ENCODE measurements at places on chromosomes 3 and 15.

DNA sequence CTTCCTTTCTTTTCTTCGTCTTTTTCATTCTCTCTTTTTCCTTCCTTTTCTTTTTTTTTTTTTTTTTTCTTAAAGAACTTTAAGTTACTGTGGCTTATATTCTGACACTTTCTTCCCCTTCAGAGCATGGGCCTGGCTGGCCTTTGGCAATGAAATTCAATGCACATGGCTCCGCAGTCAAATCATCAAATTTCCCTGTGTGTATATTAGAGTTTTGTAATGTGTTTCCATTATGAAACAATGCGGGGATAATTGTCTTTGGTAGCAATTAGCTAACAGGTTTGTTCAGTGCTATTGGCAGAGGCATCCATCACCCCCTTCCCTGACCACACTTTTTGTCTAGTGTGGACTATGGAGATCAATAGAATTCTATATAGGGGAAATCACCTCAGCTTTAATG, 80.5 kb downstream of the CDIN1 start:
- no peak for DNase-seq

DNA sequence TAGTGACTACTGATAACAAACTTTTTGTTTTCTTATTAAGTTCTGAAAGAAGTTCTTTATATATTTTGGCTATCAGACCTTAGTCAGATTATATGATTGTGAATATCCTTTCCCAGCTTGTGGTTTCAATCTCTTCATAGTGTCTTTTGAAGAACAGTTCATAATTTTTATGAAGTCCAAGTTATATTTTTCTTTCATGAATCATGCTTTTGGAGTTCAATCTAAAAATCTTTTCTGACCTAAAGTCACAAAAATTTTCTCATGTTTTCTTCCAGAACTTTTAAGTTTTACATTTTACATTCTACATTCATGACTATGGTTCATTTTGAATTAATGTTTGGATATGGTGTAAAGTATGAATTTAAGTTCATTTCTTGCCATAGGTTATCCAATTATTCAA, 34.2 kb upstream of the OCA2 start:
- DNase-seq, result no peak

DNA sequence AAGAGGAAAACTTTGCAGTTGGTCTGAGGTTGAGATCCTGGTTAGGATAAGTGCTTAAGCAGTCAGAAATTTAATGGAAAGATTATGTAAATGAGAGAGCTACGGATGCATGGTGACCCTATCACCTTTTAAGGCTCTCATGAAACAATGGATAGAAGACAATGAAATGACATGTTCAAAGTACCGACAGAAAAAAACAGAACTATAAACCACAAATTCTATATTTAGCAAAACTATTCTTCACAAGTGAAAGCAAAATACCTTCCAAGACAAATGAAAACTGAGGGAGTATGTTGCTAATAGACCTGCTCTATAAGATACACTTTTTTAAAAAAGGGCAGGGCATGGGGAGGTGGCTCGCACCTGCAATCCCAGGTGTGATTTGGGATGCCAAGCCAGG, 32.2 kb downstream of the DNAAF4 start:
- DNase-seq, result no peak

GRCh38 chr3:88298189-88298588, 148.4 kb downstream of the C3orf38 start:
- no peak for DNase-seq

GRCh38 chr3:159964166-159964973, 24.3 kb upstream of the IL12A start:
- DNase-seq, result no peak

GRCh38 chr3:634511-634910, 437.9 kb downstream of the CHL1 start:
- DNase-seq, result no peak

DNA sequence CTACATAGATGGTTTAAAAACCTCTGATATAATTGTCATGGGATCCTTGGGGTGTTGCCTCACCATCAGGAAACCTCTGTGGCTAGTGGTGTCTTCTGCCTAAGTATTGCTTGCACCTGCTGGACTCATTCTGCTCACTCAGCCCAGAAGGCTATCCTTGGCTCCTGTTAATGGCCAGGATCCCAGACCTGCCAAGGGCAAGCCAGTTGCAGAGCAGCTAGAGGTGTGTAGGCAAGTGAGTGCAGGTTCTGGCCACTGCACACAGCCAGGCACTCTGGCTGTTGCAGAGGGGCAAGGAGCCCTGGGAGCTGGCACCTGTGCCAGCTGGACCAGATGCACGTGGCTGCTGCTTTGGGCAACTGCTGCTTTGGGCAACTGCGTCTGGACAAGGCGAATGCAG, 1125.8 kb downstream of the SI start:
- DNase-seq, result no peak

DNA sequence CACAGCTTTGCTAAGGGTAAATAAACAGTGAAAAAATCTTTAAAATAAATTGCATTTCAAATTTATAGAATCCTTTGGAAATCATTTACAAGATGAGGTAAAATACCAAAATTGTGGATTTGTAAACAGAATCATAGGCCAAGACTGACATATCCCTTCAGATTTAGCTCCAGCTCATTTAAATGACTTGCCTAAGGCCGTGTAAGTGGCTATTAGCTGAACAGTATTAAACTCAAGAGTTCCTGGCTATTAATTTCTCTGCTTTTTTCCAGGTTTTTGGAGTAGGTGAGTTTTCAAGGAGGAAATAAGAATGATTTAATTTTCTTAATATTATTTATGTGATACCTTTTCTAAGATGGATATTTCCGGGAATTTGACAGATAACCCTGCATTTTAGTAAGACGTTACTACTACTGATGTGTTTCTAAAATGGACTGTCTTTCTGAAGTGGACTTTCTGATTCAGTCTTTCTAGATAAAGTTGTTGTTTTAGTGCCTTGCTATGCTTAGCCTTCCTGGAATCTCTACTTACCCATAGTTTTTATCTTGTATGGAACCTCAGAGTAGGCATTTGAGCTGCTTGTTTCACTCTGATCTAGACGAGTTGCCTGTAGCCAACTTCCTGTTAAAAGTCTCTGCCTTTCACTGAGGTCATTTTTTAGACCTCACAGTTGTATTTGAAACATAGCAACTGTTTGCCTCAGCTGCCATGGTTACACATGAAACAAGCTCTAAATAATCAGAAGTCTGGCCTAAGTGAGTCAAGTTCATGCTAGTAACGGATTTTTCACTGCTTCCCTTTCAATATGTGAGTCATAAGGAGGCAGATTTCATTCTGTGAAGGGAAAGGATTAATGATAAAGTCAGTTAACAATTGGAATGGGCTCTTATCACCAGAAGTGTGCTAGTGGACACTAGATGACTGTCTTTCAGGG, 127.0 kb downstream of the KLHL25 start:
- DNase-seq, result peak; percentile 57

GRCh38 chr3:11913316-11913715, 66.6 kb upstream of the TAMM41 start:
- no peak for DNase-seq

DNA sequence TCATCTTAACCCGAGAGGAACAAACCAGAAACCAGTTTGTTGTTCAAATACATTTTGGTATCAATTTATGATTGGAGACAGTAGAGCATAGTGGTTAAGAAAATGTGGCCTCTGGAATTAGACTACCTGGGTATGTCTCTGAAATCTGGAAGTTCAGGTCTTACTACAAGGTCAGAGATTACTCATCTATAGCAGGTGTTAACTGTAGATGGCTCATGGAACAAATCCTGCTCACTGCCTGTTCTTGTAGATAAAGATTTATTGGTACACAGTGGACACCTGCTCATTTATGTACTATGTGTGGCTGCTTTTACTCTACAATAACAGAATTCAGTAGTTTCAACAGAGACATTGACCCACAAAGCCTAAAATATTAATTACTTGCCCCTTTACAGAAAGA, 413.3 kb downstream of the CNTN6 start:
- DNase-seq, result no peak

- no peak for DNase-seq
Measured at GRCh38 chr3:61087465-61087864, 163.8 kb downstream of the FHIT start.

DNA sequence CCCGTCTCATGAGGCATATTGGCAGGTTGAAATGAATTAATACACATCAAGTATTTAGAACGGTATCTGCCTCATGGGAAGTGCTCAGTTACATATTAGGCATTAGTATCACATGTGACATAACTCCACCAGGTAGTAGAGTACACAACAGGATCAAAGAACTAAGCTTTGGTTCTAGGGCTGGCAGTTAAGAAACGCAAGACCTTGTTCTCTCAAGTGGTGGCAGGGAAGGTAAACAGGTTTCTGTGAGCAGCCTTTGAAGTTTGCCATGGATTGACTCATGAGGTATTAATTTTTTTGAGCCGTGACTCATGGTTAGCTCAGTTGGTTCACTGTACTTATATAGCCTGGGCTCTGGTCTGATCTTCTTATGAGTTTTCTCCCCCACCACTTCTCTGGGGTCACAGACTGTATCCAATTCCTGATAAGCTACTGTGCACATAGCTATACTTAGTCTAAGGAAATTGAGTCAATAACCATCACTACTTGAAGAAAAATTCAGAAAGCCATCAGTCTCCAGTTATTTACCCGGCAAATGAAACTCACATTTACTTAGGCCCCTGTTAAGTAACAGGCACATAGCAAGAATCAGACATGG, 155.6 kb upstream of the STT3B start:
- no peak for DNase-seq

DNA sequence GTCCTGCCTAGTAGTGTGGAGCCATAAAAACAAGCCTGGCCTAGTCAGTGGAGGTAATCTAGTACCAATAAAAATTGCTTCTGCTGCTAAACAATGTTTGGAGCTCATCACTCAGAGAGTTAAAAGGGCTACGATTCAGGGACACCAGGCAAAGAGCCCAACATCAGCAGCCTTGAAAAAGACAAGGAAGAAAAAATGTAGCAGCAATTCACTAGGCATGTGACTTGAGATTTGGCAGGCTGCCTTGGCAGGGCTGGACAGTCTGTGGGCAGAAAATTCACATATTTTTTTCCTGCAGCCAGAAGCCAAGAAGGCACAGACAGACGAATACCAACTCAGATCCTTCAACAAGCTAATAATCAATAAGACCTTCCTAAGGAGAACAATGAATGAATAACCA, 47.2 kb downstream of the IGSF11 start:
- DNase-seq, result no peak

DNA sequence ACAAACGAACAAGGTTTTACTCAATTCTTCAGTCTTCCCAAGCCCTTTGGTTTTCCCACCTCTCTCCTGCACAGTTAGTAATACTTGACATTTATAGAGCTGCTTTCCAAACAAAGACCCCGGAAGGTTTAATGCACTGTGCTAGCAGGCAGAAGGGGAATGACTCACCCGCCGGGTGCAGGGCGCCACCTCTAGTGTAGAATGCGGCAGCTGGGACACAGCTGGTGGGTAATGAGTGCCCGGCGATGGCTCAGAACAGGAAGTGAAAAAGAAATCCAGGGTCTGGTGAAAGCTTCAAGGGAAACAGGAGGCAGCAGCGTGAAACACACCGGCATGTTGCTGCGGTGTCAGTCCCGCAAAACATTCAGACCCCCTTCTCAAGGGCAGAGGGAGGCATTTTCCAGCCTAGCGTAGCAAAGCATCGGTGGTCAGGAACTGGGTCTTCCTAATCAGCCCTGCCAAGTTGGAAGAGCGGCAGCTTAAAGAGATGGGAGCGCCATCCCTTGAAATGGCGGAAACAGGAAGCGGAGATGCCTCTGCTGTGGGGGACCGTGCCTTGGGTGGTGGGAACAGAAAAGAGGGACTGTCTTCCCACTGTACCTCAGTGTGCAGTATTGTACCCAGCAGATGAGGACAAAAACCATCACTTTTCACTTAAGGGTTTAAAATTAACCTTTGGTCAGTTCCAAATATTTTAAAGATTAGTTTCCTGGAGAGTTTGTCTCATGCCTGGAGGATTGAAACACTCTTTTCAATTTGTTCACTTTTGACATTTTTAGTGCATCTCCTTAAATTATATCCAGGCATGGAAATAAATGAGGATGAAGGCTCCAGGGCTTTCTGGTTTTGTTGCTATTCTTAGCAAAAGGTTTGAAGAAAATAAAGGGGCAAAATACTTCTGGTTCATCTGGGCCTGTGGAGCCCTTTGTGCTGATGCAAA, 160.7 kb upstream of the MCTP2 start:
- DNase-seq, result no peak

DNA sequence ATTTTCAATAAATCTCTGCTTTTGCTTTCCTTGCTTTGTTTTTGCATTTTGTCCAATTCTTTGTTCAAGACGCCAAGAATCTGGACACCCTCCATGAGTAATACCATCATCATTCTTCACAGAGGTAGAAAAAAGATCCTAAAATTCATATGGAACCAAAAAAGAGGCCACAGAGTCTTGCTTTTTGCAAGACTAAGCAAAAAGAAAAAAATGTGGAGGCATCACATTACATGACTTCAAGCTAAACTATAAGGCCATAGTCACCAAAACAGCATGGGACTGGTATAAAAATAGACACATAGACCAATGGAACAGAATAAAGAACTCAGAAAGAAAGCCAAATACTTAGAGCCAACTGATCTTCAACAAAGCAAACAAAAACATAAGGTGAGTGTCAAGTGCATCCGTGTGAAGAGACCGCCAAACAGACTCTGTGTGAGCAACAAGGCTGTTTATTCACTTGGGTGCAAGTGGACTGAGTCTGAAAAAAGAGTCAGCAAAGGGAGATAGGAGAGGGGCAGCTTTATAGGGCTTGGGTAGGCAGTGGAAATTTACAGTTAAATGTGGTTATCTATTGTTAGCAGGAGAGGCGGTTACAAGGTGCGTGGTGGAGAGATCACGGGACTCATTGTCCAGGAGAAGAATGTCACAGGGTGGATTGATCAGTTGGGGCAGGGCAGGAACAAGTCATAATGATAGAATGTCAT, 10.9 kb downstream of the STRIT1 start:
- no peak for DNase-seq

DNA sequence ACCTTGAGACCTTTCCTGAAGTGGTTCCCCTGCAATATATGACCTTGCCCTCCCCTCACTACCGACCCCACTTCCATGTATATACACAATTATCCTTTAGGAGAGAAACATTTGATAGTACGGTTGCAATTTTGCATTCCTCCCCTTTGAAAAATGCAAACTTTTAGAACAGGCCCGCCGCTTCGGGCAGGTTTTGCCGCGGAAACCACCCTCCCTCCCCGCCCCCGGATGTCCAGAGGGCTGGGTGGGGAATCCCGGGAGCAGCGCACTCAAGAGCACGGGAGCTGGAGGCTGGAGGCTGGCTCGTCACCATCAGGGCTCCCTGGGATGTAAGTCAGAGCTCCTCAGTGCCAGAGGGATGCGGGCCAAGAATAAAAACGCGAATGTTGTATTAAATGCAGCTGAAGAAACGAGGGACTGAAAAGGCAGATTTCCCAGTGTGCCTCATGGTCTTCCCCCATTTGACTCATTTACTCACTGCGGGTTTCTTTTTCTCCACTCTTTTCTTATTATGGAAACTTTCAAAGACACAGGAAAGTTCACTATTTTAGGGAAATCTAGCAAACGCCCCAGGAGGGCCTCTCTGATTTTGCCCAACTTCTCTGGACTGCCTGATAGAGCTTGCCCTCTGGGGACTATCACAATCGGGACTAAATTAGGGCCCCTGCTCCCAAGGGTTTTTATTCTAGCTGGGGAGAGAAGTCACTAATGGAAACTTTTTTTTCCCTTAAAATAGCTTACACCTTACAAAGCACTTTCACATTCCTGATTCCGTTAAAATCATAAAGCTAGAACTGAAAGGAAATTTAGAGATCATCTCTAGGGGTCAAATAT, 2.9 kb upstream of the USP3 start:
- no peak for DNase-seq
